Cortex of kidney (tissue), 1 donor: ENCODE measurements at places on chromosomes 11 and 22.

- DNase-seq = no peak
Observed at GRCh38 chr22:35472488-35472887, 68.1 kb upstream of the RASD2 start.

GRCh38 chr11:96899971-96900370, 510.2 kb downstream of the JRKL start:
- no peak for DNase-seq

- DNase-seq = no peak
Observed at GRCh38 chr11:62573006-62573591, 592 bp downstream of the EEF1G start.

- DNase-seq = no peak
Observed at GRCh38 chr11:9330387-9331384, 16.3 kb upstream of the TMEM41B start.

GRCh38 chr22:19478901-19479354, at the start of gene UFD1:
UFD1 (minus strand) TSS chr22:19479193; CDS start chr22:19479085, 108 bp downstream.
- no peak for DNase-seq

DNA sequence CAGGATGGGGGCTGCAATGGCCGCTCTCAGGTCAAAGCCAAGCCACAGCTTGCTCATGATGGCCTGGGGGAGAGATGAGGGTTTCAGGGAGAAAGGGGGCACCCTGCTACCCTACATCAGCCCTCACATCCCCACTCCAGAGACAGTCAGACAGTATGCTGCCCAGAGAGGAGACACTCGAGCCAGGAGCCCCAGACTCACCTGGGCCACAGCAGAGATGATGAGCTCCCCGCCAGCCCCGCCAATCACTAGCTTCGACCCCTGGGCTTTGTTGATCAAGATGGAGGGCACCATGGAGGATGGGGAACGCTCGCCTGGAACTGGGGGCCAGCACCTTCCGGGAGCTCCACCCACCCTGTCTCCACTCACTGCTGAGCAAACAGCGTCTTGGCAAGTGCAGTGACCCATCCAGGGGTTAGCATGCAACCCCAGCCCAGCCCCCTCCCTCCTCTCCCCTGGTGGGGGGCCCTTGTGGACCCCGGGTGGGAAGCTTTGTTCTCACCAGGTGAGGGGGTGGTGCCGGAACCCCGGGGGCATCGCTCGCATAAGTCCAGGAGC, 19.8 kb downstream of the GGT5 start:
- DNase-seq = no peak

DNA sequence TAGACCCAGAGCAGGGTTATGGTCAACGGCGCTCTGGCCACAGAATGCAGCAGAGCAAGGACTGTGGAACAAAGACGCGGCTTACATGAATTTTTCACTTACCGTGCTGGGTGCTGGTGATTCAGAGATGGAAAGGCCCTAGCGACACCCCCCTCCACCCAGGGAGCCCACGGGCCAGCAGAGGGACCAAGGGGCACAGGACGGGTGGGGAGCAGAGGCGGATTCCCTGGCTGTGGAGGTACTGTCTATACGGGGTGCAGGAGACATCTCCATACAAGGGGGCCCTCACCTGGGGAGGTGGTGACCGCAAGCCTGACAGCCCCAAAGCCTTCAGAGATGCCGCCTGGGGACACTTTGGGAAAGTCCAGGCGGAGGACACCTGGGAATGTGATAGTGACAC, 1.1 kb upstream of the SEPTIN5 start:
- DNase-seq = no peak

GRCh38 chr11:131689049-131689925, 318.9 kb downstream of the NTM start:
- DNase-seq = no peak

GRCh38 chr11:6229911-6230310, 4.5 kb downstream of the FHIP1B start:
- DNase-seq = no peak

DNA sequence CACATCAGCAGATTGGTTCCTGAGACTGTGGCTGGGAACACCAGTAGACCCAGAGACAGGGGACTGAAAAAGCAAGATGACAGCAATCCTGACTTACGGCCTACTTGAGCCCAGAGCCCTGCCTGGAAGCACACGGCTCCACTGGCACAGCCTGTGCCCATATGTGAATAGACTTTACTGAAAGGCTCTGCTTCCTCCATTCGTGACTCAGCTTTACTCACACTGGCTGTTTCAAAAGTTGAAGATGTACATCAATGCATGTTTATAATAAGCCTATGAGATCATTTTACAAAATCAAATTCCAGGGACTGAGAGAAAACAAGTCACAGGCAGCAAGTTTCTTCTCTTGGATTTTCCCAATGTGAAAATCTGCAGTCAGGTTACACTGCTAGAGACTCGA, 134.6 kb upstream of the TEAD1 start:
- DNase-seq = no peak

- no peak for DNase-seq
Observed at GRCh38 chr11:102915044-102915375, 40.2 kb upstream of the MMP12 start.
